Stimulated activated CD4-positive, alpha-beta T cell treated with anti-CD3 and anti-CD28 coated beads, Interleukin-1b, Interleukin-23, amount 100 ng/mL, for 1 hour (primary cell): ENCODE measurements at places on chromosomes 6 and 20.

DNA sequence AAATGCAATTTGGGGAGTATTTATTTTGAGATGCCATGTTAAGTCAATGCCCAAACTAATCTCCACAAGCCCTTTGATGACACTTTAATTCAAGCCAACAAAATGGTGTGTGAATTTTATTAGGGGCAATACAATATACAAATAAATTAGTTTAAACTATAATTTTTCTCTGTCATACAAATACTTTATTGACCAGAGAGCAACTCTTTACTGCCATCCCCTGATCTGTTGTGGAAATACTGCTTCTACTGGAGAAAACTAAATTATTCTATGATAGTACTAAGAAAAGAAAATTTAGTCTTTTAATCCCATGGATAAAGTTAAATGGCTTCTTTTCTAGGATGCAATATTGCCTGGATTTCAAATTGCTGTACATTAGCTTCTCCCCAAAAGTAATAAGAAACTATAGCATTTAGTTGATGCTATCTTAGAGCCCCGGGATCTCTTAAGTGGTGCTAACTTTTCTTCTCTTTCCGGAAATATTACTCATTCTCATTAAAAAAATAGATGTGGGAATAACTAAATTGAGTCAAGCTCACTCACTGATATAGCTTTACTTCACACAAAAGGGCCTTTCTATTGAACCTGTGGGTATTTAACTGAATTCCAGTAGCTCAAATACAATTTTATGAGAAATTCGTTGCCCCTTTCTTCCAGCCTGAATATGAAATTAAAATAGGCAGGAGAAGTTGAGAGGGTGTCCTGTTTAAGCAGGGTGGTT is 49.2 kb downstream of the SMPDL3A start:
- no peak for DNase-seq

DNA sequence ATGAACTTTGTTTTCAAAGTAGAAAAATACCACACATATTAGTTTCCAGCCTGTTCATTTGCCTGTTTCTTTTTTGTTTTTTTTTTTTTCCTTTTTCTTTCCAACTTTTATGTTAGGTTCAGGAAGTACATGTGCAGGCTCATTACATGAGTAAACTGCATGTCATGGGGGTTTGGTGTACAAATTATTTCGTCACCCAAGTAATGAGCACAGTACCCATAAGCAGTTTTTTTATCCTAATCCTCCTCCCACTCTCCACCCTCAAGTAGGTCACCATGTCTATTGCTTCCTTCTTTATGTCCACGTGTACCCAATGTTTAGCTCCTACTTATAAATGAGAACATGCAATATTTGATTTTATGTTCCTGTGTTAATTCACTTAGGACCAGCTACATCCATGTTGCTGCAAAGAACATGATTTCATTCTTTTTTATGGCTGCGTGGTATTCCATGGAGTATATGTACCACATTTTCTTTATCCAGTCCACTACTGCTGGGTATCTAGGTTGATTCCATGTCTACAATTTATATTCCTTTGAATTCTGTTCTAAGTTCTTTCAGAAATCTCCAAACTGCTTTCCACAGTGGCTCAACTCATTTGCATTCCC is 31.8 kb downstream of the SNX14 start:
- no peak for DNase-seq

GRCh38 chr6:4774296-4774695 is 1.9 kb upstream of the CDYL start:
- no peak for DNase-seq

- DNase-seq: no peak
Measured at GRCh38 chr20:60219231-60219630, 261.0 kb downstream of the CDH26 start.

GRCh38 chr6:161449521-161449920 is 175.7 kb upstream of the AGPAT4 start:
- DNase-seq: no peak

- DNase-seq: no peak
Measured at GRCh38 chr6:119024111-119024510, 54.4 kb downstream of the FAM184A start.

- DNase-seq: no peak
Measured at GRCh38 chr6:106628658-106629102, 618 bp downstream of the RTN4IP1 start.

GRCh38 chr6:43453831-43454230 is 1.5 kb downstream of the DLK2 start:
- DNase-seq: no peak

DNA sequence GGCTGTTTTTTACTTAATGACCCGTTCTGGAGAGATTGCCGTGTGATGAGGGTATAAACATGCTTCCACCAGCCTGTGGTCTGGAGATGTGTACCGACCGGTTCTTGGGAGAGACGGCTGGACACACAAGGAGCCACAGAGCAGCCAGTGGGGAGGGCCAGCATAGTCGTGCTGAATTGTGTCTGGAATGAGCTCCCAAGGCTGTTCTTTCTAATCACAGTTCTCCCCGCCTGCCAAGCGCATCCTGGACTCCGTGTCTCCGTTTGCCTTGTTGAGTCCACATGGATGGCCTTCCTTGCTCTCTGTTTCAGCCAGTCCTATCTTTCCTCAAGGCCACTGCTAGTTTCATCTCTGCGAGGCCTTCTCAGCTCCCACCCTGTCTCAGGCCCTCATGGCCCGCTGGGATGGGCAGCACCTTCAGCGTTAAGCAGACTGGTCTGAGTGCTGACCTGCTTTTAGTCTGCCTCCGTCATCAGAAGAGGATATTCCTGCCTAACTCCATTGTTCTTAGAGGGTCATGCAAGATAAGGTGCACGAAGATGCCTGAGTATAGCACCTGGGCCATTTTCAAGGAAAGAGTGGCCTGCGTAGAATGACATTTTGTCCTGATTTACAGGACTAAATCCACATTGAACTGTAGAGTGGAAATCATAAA is 20.6 kb downstream of the MANBAL start:
- no peak for DNase-seq

- no peak for DNase-seq
Measured at GRCh38 chr20:58039274-58040092, 189.0 kb downstream of the ANKRD60 start.

DNA sequence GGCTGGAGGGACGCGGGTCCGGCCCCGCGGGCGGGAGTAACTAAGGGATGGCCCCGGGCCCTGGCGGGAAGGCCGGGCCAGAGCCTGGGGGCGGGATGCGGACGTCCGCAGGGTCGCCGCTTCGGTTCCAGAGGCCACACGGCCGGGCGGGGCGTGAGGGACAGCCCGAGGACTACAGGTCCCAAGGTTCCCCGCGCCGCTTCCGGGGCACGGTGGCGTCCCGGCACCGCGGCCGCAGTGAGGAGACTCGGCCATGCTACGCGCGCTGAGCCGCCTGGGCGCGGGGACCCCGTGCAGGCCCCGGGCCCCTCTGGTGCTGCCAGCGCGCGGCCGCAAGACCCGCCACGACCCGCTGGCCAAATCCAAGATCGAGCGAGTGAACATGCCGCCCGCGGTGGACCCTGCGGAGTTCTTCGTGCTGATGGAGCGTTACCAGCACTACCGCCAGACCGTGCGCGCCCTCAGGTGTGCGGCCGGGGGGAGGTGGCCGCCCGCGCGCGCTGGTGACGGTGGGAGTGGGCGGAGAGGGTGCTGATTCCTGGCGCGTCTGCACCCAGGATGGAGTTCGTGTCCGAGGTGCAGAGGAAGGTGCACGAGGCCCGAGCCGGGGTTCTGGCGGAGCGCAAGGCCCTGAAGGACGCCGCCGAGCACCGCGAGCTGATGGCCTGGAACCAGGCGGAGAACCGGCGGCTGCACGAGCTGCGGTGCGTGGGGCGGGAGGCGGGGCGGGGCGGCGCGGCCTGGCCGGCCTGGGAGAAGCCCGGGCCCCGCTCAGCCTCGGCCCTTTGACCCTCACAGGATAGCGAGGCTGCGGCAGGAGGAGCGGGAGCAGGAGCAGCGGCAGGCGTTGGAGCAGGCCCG is at the start of gene MRPS26:
Gene MRPS26 (plus strand): TSS at position 237 of the 861 bp plus-strand sequence. CDS start 17 bp downstream, at position 254.
- peak; percentile 32 for DNase-seq

GRCh38 chr20:39188266-39188765 is 226.2 kb downstream of the DHX35 start:
- DNase-seq: no peak

GRCh38 chr20:57390604-57391438 is at the start of gene RBM38:
Gene RBM38, plus strand, starts transcription at chr20:57391396. Its CDS starts 186 bp downstream, at chr20:57391582.
- DNase-seq: peak; percentile 69

DNA sequence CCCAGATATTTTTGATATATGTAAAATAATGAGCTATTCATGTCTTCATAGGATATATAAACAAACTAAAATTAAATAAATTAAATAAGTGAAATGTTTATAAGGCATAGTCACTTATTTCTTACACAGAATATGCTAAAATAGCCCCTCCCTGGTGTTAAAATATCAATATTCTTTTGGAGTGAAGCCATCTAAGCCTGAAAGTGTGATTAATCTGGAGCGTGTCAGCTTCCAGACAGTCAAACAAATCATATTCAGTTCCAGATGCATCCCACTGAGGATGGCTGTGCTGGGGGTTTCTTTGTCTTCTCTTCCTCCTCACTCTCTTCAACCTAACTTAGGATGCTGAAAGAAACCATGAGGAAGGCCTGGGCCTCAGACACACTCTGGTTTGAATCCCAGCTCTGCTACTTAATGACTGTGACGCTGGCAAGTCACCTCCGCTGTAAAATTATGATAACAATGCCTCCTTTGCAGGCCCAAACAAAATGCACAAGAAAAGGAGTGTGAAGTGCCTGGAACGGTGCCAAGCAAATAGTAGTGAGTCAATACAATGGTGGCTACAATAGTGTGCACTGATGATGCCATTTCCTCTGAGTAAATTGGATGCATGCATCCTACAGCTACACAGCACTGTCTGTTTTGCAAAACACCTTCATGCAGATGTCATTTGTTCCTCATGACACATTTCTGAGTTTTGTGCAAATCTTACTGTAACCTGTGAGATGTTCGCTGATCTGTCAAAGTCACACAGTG is 161.4 kb downstream of the FOXC1 start:
- no peak for DNase-seq

GRCh38 chr20:39210341-39211036 is 248.3 kb downstream of the DHX35 start:
- DNase-seq: no peak
